NCI-H1048 (cell line): ENCODE measurements at places on chromosomes 11 and 22.

DNA sequence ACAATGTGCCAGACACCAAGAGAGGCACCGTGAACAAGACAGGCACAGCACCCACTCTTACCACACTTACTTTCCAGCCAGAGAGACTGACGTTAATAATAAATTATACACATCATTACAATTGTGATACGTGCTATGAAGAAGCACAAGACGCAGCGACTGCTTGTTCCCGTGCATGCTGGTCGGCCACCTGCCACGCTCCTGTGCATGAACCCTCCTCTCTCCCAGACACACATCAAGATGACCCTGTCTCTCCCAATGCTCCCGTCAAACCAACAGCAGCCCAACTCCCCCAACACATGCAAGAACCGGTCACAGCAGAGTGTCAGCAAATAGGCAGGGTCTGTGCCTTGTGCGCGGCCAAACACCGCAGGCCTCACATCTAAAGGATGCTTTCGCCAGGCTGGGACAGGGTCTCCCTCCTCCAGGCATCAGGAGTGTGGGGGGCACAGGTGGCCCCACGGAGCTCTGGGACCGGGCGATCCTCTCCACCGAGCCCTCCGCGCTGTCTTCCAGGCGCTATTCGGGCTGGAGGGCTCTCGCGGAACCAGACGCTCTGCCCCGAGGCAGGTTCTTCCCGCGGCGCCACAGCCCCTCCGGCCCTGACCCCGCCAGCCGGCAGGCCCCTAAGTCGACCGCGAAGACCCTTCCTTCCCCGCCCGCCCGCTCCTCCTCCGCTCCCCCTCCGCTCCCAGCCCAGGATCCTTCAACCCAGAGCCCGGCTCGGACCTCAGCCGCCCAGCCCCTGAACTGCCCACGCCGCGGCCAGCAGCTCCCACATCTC is 533 bp downstream of the SERGEF start:
- DNase-seq: no peak

DNA sequence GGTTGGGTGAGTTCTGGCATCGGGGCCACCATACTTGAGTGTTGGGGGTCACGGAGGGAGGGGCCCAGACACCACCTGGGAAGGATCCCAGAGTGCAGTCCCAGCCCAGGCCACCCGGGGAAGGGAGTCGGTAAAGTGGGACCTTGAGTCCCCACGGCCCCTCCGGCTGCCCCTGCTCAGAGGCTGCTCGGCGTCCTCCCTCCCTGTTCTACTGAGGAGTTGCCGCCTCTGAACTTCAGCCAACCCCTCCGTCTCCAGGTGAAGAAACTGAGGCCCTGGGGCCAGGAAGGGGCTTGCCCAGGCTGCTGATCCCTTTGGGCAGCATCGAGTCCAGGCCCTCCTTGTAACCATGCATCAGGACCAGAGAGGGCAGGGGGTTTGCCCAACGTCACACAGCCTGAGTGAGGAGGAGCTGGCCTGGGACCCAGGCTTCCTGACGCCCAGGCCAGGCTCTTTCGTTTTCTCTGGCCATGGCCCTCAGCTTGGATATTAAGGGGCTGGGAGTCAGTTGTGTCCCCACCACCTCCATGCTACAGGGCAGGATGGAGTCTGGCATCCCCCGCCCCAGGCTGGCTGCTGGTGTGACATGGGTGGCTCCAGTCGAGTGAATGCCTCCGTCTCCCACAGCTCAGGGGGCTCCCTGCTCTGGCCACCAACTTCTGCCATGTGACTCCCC is 1.3 kb downstream of the PARVG start:
- no peak for DNase-seq

GRCh38 chr11:112539741-112540140 is 279.1 kb upstream of the PLET1 start:
- DNase-seq: no peak

- DNase-seq: no peak
Observed at GRCh38 chr11:46920755-46921154, 2.4 kb upstream of the LRP4 start.

DNA sequence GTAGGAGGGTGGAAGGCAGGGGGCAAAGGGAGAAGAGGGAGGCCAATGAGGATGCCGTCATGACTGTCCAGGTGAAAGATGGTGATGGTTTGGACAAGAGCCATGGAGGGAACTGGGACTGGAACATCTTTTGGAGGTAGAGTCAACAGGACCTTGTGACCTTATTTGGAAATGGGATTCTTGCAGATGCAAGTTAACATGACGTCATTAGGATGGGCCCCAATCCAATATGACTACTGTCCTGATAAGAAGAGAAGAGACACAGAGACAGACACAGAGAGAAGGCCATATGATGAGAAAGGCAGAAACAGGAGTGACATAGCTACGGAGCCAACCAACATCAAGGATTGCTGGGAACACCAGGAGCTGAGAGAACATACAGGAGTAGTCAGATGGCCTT is 31.0 kb upstream of the ISX start:
- DNase-seq: no peak

- DNase-seq: no peak
Observed at GRCh38 chr11:92216789-92217188, 7.8 kb upstream of the FAT3 start.

GRCh38 chr22:43014316-43014868 is 557 bp downstream of the PACSIN2 start:
- no peak for DNase-seq
